Endodermal cell (in vitro differentiated cells): ENCODE measurements at places on chromosomes 1 and 21. TPM values are rescaled to one million over a fixed set of nuclear protein-coding genes. Genes with fewer than 3 reads are reported as not detected.
A peak's percentile ranks its signal among the peaks of the same experiment; 100 is the strongest.

GRCh38 chr1:54876814-54877213 is 10.2 kb downstream of the DHCR24 start:
- DNase-seq: peak; percentile 48

DNA sequence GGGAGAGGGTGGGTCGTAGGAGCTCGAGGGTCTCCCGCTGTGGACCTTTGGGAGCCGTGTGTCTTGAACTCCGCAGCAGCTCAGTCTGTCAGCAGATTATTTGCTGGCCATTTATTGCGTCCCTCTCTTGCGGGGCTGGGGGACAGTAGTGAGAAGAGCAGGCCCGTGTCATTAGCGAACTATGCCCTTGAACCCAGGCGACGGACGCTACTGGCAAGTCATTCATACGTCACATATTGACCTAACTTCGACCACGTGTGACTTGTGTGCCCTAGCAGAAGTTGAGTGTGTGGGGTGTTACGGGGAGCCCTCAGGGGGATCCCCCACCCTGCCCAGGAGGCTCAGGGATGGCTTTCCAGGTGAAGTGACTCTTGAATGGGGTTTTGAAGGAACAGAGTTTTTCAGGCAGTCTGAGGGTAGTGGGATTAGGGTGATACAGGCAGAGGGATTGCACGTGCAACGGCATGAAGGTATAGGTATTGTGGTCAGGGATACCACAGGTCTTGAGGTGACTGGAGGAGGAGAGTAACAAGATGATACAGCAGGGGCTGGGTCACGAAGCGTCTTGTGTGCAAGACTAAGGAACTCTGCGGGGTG is 13.0 kb downstream of the RCC1 start:
- no peak for DNase-seq

- DNase-seq: peak; percentile 75
Measured at GRCh38 chr1:161082996-161083747, 6.2 kb downstream of the NECTIN4 start.

GRCh38 chr1:36269408-36269838 is 36.7 kb upstream of the SH3D21 start:
- no peak for DNase-seq

GRCh38 chr1:117616356-117616755 is 10.5 kb downstream of the TENT5C start:
- DNase-seq: peak; percentile 6

- DNase-seq: no peak
Measured at GRCh38 chr1:231632119-231632518, 5.5 kb downstream of the DISC1 start.

DNA sequence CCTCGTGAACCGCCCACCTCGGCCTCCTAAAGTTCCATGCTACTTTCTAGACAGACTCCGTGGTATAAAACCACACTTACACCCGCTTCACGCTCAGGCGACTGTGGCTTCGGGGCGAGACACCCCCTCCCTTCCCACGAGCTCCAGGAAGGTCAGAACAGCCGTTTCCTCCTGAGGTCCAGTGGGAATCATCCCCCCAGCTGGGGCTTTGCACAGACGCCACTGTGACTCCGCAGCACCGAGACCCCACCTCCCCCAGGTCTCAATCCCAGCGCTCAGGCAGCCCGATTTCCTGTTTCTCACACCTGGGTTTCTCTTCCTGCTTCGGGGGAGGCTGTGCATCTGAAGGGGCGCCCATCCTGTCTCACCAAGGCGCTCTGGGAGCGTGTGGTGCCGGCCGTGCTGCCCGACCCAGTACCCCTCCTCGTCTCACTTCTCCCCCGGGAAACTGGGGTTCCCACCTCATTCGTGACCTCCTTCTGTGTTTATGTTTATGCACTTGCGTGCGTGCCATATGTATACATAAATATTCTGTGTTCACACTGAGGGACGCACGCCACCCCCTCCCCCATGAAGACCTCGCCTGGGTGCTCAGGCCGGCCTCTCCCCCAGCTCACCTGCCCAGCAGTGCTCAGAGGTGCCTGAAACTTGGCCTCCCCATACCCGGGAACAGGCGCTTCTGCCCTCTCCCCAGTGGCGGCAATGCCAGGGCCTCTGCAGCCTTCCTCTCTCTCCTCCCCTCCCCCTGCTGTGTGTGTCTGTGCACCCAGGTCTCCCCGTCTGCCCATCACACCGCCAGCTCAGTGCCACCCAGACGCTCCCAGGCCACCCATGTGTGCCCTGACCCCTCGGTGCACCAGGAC is 14.6 kb downstream of the SLC35E2B start:
- DNase-seq: no peak

- no peak for DNase-seq
Measured at GRCh38 chr1:96364576-96364975, 357.0 kb upstream of the PTBP2 start.

DNA sequence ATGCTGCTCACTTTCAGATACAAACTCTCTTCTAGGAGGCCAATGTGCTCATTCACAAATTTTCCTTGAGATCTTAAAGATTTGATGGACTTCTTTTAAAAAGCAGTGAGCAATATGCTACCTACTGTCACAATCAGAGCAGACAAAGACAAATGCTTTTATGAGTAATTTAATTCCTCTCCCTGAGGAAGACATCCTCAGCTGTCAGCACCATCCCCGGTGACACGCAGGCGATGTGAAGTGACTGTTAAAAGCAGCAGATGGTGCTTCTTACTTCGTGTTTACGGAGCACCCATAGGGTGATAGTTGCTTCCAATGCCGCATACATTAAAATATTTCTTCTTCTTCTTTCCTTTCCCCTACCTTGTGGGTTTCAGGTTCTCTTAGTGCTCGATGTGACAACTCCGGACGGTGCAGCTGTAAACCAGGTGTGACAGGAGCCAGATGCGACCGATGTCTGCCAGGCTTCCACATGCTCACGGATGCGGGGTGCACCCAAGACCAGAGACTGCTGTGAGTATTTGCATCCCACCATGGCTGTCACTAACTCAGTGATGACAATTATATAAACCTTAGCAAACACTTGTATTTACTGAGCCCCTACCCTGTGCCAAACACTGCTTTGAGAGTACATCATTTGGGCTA is 29.1 kb downstream of the LAMC2 start:
- no peak for DNase-seq

- DNase-seq: no peak
Measured at GRCh38 chr1:102262994-102263393, 266.3 kb upstream of the OLFM3 start.

GRCh38 chr21:15667819-15668218 is 62.0 kb upstream of the USP25 start:
- no peak for DNase-seq

PAPPA2 gene
- 1.3 and 1.6 TPM in 2 replicates for total RNA-seq

OR6K3 gene
- not detected in 2 replicates for total RNA-seq

- no peak for DNase-seq
Measured at GRCh38 chr1:89692601-89693521, 59.9 kb downstream of the LRRC8C start.

DNA sequence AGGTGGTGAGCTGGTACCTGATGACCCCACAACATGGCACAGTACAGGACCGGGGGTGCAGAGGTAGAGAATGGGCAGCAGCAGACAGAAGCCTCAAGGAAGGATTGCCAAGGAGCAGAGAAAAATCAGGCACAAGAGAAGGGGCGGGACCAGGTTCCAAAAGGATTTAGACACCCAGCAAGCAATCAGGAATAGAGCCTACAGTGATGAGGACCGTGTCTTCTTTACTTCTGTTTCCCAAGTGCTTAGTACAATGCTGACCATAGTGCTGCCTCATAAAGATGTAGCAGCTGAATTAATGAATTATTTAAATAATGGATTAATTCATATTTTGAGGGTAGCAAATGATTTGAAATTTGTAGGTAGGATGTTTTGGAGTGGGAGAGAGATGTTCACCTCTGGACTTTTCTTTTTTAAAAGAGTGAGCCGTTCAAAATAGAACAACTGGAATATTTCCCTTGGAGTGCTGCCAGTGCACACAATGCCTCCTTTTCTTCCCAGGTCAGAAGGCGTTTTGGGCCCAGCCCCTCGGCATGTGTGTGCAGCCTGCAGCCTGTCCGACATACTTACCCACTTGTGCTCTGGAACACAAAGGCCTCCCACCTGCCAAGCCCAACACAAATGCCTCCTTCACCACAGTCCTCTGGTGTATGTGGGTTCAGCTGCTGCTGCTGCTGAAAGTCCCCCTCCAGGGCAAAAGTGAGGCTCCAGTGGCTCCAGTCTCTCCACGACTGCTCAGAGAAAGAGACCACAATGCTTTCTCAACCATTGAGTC is 19.6 kb downstream of the KANK4 start:
- DNase-seq: no peak

KCNE2 gene
- 0.52 and 0.59 TPM in 2 replicates for total RNA-seq

DNA sequence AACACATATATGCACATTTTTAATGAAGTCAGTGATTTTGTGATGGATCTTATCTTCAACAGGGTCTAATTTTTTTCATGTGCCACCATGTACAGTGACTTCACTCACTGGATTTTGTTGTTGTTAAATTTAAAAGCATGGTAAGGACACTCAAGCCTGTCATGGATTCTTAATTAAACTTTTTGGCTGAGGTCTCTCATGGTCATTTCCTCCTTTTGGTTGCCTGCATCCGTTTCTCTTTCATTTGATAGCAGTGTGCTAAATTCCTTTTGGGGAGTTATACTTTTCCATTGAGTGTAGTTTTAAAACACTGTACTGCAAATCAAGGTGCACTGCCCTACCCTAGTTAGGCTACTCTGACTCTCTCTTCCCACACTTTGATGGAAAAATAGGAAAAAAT is 13.2 kb upstream of the CRB1 start:
- no peak for DNase-seq

GRCh38 chr1:221284028-221284427 is 404.8 kb downstream of the HLX start:
- DNase-seq: no peak

PTGER3 gene
- total RNA-seq: 0.18 and 0.20 TPM in 2 replicates

CLCA1 gene
- 0.12 to 0.63 TPM (median 0.60 TPM) in 3 replicates for total RNA-seq

- DNase-seq: no peak
Measured at GRCh38 chr1:64962441-64962840, 3.9 kb downstream of the JAK1 start.

DNA sequence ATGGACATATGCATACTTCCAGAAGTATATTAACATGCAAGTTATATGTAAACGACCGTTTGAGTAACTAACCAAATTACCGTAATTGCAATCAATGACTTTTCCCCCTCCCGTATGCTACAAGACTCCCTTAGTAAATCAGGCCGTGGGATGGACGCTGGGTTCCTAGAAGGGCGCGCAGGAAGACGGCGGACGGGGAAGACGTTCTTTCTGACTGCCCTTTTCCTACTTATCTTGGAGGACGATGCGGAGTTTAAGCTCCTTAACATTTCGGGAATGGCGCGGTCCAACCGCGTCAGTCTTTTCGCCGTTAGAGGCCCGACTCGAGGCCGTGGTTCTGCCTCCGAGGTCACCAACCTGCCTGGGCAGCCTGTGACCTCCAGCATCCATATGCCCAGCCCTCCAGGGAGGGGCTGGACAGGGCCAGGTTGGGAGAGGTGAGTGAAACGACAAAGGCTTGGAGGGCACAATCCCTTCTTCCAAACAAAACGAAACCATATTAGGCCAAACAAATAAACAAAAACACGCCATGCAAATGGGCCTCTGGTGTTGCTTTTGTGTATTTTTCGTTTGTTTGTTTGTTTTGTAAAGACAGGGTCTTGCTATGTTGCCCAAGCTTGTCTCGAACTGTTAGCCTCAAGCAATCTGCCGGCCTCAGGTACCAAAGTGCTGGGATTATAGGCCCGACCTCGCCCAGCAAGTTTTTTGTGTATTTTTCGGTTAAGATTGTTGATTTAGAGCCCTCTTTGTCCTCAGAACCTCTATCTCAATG is 873 bp upstream of the PI4KB start:
- peak; percentile 77 for DNase-seq

LRRC52 gene
- total RNA-seq: not detected in 2 replicates

DNA sequence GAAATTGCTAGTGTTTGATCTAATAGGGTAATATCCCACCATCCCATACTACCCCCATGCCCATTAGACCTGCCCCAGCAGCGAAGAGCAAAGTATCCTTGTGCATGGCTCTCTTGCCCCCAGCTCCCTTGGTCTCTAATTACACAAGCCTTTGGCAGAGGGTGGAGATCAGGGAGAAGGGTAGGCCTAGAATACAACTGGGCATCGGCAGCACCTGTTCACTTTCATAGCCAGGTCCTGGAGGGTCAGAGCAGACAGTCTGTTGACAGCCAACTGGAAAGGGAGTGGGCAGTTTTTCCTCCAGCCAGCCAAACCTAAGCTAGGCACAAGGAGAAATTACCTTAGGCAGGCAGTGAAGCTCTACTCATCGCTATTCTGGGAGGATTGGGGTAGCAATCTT is 2.7 kb upstream of the PIGC start:
- no peak for DNase-seq

DNA sequence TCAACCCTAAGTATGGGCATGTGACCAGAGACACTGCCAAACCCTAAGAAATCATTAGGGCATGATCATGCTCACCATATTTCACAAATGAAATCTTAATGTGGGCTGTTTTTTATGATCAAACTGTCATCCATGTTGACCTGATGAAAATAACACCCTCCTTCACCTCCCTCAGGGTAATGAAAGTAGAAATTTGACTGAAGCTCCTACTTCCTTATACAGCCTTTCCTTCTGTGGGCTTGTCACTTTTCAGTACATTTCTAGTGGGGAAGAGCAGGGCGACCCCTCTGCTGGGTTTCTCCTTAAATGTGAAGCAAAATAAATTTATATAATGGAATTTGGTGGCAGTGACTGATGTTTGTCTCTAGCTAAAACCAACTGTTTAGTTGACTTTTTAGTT is 25.9 kb downstream of the IVNS1ABP start:
- no peak for DNase-seq

KCNE1 gene
- 0.14 and 0.24 TPM in 2 replicates for total RNA-seq

SPATA17 gene
- 0.93 to 2.3 TPM (median 2.3 TPM) in 3 replicates for total RNA-seq

CFAP45 gene
- 0.49 to 1.2 TPM (median 1.1 TPM) in 3 replicates for total RNA-seq

RXRG gene
- total RNA-seq: 9.8 and 13.1 TPM in 2 replicates

- DNase-seq: peak; percentile 49
Measured at GRCh38 chr1:175564119-175564518, 179.3 kb downstream of the TNR start.

DNA sequence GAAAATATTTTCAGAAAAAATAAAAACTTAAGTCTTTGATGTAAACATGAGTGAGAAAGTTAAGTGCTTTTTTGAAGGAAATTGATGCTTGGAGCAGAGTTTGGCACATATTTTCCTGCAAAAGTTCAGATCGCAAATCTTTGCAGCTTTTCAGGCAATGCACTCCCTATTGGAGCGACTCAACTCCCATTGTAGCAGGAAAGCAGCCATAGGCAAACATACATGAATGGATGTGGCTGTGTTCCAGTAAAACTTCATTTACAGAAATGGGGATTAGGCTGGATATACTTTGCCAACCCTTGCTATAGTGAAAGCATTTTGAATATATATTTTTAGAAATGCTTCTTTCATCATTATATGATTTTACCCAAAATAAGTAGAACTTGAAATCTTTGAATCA is 8.1 kb downstream of the AGL start:
- DNase-seq: no peak

DNA sequence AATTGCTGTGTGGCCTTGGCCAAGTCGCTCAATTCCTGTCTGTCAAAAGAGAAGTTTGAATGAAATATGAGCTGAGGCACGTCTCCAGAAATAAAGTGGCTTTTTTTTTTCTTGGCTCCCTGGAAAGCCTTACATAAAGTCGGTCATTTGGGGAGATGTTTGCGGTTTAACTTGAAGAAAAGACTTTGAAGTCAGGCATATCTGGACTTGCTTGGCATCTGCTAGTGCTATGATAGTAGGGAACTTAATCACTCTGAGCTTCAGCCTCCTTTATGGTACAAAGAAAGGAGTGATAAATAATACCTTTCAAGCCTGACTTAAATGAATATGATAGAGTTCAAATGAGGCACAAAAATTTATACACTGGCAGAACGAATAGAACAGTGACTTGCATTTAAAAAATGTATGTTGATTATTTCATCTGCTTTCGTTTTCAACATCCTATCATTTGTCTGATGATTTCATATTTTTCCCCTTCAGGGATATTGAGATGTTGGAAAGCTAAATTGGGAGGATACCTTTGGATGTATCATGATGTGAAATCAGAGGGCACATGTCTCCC is 60.2 kb downstream of the FASLG start:
- DNase-seq: no peak
